ENCODE measurements at places on chromosomes 13 and 19.

- no peak for DNase-seq
These were observed 106.8 kb downstream of the NHLRC3 start for GRCh38 chr13:39144941-39145533.

GRCh38 chr13:40764587-40765403, 6.2 kb downstream of the MRPS31 start:
- DNase-seq: no peak

- DNase-seq: no peak
These were observed 8.4 kb downstream of the CD22 start for GRCh38 chr19:35337097-35337983.

GRCh38 chr13:25675060-25675459, 303.3 kb downstream of the ATP8A2 start:
- DNase-seq: no peak

DNA sequence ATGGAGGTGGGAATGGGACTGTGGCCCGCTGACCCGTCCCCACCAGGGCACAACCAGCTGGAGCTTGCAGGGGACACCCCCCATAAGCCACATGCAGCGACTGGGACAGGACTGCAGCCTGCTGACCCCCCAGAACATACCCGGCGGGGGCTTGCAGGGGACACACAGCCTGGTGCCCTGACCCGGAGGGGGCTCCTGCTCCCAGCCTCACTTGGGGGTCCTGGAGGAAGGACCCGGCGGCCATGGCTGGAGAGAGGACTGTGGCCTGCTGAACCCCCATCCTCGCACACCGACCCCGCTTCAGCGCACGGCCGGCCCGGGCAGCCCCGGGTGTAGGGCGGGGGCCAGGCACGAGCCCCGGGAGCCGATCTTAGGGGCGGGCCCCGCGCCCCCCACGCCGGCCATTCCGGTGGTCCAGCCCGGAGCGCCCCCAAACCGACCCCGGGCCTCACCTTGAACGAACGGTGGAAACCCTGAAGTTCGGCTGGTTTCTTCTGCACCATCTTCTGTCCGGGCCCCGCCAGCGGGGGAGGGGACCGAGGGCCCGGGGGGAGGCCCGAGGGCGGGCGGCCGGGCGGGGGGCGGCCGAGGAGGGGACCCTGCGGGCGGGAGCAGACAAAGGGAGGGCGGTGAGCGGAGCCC, 574 bp downstream of the MKNK2 start:
- DNase-seq: no peak

GRCh38 chr13:79987761-79988160, 353.2 kb downstream of the SPRY2 start:
- DNase-seq: no peak

DNA sequence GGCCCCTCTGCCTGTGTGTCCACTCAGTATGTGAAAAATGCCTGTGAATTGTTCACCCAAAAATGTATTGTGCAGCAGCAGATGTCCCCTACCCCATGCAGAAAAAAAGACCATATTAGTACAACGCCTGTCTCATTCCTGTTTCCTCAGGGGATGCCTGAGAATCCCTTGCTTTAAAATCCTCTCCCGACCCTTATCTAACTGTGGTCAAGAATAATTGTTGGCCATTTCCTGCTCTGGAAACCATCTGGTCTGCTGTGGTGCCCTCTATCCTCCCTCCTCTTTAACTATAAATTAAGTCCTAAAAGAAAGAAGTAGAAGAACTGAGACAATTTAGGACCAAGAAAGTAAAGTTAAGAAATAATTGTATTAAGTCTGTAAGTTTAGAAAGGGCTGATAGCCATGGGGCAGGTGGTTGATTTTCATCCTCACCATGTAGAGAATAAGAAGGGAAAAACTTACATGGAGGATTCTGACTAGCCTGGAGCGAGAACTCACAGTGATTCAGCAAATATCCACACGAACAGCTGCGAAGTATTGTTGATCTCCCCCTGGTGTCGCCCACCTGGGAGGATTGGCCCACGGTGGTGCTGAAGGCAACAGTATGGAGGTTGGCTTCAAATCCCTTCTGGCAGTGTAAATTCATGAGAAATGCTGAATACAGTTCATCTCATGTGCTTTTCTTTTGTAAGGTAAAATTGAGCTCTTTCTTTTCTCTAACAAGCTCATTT, 85.6 kb downstream of the COL4A2 start:
- DNase-seq: no peak

DNA sequence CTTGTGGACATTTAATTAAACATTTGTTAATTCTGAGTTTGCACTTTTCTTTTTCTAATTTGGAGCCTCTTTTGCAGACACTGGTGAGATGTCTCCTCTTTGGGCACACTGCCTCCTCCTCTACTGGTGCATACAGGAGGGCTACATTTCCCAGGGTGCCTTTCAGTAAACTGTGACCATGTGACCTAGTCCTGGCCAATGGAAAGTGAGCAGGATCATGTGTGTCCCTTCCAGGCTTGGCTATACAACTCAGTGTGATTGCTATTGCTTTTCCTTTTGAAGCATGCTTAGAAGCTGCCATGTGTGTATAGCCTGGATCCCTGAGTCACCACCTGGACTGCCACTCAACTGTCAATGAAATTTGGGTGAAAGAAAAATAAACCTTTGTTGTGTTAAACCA, 4.5 kb downstream of the IZUMO2 start:
- DNase-seq: no peak

GRCh38 chr13:46515803-46516202, 37.2 kb upstream of the LRCH1 start:
- DNase-seq: no peak

- DNase-seq: no peak
These were observed 1.6 kb upstream of the FCGBP start for GRCh38 chr19:39936020-39936419.

Measured in stimulated activated CD4-positive, alpha-beta T cell treated with anti-CD3 and anti-CD28 coated beads, Interleukin-4, amount 100 ng/mL, for 4 hours (primary cell).